ENCODE measurements at places on chromosomes 6 and 20.
A peak's percentile ranks its signal among the peaks of the same experiment; 100 is the strongest.

GRCh38 chr6:146441907-146442306, 101.7 kb upstream of the RAB32 start:
- no peak for DNase-seq

DNA sequence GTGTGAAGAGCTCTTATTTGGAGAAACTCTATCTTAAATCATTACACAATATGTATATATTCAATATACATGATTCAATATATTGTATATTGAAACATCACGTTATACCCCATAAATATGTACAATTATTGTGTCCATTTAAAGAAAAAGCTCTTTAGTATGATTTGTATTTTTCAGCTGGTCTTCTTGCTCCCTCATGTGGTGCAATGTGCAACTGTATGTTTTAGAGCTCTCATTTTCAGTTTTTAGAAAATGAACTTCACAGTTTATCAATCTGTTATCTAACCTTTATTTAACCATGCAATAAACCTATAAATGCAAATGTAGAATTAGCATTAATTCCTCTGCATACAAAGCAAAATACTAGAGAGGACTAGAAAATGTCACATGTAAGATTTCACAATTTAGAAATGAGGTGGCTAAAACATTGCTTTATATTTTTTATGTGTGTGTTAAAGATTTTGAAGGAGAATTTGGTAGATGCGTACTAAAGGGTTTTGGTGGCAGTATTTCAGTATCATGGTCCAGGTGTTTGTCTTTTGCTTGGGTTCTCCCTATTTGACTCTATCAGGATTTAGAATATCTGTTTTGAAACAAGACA, 167.1 kb downstream of the PHF3 start:
- no peak for DNase-seq

GRCh38 chr6:36442671-36443470, at the start of the genes KCTD20 and PXT1:
Gene KCTD20, plus strand, starts transcription at chr6:36443000. Its CDS starts 27,098 bp downstream, at chr6:36470098.
Gene PXT1, minus strand, starts transcription at chr6:36442854. Its CDS starts 16,772 bp downstream, at chr6:36426082.
- DNase-seq: peak; percentile 71

GRCh38 chr20:51429696-51430095, 112.8 kb downstream of the NFATC2 start:
- DNase-seq: no peak

DNA sequence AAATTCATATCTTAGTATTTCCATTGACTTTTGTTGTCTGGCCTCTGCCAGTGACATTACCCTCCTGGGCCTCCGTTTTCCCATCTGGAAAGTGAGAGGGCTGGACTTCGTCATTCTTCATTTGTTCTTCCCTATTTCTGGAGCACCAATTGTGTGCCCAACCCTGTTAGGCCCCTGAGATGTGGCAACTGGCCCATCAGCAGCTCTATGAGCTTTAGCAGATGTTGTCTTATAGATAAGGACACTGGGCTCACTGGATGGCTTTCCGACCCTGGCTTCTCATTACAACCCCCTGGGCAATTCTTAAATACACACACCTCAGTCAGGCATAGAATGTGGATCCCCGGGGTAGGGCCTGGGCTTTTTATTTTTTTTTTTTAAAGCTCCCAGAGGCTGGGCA, 14.7 kb downstream of the PABPC1L start:
- DNase-seq: no peak

GRCh38 chr6:142944124-142945048, 590 bp downstream of the HIVEP2 start:
- peak; percentile 74 for DNase-seq

DNA sequence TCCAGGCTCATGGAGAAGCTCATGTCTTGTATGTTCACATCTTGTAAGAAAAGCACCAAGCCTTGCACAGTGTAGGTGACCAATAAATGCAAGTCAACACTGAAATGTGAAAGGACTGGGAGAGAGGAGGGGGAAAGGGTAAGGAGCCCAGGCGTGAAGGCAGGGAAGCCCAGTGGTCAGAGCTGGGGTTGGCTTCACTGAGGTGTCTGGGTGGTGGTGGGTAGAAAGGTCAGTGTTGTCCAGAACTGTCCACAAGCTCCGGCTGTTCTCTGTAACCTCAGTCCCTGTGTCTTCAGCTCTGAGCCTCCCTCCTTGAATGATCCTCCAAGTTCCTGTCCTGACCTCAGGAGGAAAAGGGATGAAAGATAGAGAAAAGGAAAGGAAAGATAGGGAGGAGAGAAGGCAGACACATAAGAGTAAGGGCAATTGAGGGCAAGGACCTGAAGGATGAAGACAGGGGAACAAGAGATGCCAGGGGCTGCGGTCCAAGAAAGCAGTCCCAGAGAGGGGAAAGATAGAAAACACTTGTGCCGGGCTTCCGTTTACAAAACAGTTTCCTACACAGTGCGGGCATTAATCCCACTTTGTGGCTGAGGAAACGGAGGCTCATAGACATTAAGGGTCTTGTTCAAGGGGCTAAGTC, 2.4 kb upstream of the TNXB start:
- DNase-seq: no peak

DNA sequence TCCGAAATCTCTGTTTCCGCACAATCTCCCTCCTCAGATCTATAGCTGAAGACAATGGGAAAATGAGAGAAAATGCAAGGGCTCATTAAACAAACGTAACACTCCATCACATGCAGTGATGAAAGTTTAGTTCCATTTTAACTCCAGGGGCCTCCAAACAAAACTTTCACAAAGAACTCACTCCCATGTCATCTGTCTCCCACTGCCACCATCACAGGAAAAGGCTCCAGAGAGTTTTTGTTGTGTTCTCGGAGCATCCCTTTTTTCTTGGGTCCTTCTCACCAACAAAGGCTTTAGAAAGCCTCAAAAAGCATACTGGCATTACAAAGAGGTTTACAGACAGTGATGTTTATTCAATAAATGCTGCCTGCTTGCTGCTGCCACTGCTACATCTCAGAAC, 339.6 kb downstream of the TPBG start:
- DNase-seq: no peak

Data from memory B cell (primary cell).